ENCODE measurements at places on chromosomes 5 and 9.

DNA sequence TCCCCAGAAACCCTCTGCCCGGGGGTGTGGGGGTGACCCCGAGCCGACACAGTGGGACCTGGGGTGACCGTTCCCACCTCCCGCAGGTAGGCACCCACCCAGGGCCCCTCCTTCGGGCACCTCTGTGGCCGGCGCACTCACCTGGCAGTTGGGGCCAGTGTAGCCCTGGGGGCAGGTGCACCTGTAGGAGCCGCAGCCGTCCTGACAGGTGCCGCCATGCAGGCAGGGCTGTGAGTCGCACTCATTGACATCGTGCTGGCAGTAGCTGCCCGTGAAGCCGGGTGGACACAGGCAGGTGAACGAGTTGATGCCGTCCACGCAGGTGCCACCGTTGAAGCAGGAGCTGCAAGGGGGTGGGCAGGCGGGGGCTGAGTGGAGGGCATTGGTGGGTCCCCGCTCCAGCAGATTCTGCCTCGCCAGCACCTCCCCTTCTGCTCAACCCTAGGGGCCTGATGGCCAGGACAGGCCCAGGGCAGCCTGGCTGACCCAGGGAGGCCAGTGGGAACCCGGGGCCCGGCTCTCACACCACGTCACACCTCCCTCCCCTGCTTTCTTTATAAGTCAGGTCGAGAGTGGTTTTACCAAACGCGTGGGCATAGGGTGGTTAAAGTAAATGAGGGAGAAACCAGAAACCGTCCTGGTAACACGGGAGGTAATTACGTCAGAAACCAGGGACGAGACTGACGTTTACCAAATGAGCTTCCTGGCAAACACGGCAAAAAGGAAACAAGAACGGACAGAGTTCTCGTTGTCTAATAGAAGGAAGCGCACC is 26.1 kb upstream of the SEC16A start:
- no peak for DNase-seq

GRCh38 chr5:151810449-151810848 is 38.7 kb downstream of the G3BP1 start:
- no peak for DNase-seq

DNA sequence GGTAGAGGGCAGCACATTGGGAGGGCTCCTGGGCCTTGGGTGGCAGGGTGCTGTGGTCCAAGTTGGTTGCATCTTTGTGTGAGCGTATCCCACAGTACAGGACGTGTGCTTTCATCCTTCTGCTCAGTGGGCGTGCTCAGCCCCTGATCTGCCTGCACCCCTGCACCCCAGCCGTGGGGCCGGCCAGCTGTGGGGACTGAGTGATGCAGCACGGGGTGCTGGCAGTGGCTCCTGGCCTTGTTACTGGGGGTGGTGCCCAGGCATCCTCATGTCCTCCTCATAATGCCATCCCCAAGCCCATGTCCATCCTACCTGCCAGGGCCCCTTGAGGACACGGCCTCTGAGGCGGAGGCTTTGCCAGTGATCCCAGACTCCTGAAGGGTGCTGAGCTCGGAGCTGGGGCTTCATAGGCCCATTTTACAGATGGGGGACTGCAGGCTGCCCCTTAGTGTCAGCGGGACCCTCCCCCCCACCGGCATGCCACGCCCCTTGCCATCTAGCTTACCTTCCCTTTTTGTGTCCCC is 100.7 kb downstream of the PHF2 start:
- DNase-seq = no peak

GRCh38 chr9:19554529-19554928 is 145.7 kb downstream of the ACER2 start:
- DNase-seq = peak; percentile 8

DNA sequence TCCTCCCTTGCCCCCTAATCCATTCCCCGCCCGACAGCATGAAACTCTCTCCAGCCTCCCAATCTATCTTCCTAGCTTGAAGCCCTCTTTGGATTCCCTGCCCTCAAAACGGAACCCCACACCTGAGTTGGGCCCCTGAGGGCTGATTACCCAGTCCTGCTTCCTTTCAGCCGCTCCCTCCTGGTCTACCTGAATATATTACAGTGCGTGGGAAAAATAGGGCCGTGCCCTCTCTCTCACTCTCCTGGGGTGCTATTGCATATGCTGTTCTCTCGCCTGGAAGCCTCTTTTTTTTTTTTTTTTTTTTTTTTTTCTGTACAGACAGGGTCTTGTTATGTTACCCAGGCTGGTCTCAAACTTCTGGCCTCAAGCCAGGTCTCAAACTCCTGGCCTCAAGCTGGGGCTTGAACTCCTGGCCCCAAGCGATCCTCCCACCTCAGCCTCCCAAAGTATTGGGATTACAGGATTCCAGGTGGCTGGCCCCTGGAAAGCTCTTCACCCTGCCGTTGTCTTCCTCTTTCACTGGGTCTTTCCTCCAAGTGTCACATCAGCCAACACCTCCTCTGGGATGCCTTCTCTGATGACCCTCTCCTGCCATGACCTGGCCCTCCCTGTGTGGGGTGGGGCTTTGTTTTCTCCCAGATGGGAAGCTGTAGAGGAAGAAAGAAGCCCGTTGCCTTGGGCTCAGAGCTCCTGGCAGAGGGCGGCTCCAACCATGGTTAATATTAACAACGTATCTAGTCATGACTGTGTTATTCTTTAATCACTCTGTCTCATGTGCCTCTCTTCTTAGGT is 8.2 kb downstream of the DNM1 start:
- no peak for DNase-seq
